Urinary bladder (tissue), 4 donors: ENCODE measurements at places on chromosomes 5 and 9. TPM values are rescaled to one million over a fixed set of nuclear protein-coding genes. Genes with fewer than 3 reads are reported as not detected.

DNA sequence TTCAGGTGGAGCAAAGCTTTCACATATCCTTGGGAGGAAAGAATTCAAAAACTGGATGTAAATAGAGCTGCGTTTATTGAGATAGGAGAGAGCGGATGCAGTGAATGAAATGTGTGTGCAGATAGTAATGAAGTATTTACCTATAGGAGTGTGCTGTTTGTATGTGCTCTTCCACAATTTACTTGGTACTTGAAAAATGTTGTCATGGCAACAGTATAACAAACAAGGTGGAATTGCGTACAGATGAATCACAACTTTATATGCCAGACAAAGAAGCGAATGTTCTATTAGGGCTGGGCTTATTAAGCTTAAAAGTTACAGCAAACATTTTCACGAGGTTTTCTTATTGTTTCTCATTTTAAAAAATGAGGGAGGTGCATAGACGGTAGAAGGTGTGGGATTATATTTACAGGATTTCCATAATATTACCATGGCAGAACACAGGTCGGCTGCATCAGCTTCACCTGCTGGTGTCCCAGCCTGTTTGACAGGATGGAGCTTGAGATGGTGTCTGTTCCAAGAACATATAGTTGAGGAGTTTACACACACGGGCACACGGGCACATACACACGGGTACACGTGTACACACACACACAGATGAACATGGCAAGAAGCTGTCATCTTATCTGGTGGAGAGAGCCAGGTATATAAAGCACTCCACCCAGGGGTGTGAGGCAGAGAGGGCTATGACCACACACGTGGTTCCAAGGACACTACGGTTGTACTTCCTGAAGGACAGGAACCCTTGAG lies 155.7 kb downstream of the RMI1 start:
- DNase-seq: peak; percentile 37

- DNase-seq: no peak
Measured at GRCh38 chr5:118580949-118581348, 407.4 kb downstream of the DTWD2 start.

- DNase-seq: no peak
Measured at GRCh38 chr9:89878687-89879086, 273.9 kb downstream of the GADD45G start.

IL7R gene
- 6.7 TPM for polyA plus RNA-seq

- DNase-seq: no peak
Measured at GRCh38 chr9:76269789-76270188, 124.4 kb downstream of the RFK start.

DNA sequence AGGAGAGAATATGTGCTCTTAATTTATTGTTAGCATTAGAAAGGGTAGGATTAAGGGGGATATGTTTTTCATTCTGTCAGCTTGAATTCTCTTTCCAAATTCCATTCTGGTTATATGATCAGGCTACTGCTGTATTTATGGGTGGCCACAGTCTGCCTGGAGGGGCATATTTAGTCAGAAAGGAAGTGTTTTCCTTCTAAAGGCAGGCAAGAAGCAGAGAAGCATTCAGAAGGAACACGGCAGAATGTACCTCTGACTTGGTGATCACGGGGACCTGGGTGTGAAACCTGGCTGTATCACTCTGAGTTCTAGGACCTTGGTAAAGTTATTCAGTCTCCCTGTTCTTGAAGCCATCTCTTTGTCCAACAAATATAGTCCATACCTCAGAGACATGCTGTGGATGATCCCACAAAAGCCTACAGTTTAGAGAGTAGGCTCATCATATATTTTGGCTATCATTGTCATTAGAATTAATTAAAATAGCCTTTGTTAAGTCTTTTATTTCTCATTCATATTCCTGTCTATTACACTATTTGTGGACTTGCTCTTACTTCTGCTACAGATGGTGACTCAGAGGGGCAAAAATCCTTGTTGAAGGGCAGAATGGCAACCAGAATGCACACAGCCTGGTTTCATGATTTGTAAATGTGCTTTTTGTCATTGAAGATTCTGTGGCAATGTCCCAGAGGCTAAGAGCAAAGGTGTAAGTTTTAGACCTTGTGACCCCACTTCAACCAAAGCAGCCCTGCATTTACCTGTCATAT lies 2.7 kb downstream of the TNC start:
- DNase-seq: no peak

COL15A1 gene
- polyA plus RNA-seq: 42.0 TPM

DNA sequence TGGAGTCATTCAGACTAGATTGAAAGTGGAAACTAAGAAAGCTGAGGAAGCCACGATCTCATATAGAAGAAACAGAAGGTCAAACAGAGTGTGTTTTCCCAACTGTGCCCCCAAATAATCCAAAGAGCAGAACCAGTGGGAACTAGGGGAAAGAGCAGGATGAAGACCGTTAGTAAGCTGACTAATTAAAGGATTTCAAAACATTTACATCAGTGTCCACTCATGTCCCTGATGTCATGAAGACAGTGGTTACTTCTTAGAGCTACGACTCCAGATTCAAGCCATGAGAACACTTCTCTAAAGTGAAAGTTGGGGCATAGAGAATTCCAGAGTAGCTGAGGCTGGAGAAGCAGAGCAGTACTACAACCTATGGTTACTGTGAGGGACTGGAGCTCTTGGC lies 119.6 kb upstream of the SLC12A2 start:
- DNase-seq: no peak

PAIP2 gene
- 110 TPM for polyA plus RNA-seq

FST gene
- 8.2 TPM for polyA plus RNA-seq

ASPN gene
- 7.6 TPM for polyA plus RNA-seq

ZNF367 gene
- polyA plus RNA-seq: 1.7 TPM

- no peak for DNase-seq
Measured at GRCh38 chr5:10645146-10645545, 81.3 kb downstream of the ANKRD33B start.

DNA sequence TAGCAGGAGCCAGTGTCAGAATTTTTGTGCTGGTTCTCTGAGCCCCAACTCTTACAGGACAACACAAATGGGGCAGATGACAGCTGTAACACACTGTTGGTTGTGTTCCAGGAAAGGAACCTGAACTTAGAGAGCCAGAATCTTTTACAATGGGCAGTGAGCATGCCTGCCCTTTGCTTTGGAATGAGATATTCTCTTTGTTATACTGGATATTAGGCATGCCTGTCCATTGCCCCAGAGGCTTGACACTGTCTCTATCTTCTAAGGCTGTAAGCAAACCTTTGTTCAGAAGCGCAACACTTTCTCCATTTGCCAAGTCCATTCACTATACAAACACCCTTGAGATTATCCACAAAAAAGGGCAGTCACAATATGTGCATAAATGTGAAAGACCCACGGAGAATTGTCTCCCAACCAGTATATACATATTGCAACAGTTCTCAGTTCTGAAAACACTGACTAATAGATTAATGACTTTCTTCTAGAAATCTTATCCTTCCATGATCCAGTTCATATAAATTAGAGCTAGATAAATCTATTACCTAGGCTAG lies 26.3 kb upstream of the CEP120 start:
- DNase-seq: no peak

DNA sequence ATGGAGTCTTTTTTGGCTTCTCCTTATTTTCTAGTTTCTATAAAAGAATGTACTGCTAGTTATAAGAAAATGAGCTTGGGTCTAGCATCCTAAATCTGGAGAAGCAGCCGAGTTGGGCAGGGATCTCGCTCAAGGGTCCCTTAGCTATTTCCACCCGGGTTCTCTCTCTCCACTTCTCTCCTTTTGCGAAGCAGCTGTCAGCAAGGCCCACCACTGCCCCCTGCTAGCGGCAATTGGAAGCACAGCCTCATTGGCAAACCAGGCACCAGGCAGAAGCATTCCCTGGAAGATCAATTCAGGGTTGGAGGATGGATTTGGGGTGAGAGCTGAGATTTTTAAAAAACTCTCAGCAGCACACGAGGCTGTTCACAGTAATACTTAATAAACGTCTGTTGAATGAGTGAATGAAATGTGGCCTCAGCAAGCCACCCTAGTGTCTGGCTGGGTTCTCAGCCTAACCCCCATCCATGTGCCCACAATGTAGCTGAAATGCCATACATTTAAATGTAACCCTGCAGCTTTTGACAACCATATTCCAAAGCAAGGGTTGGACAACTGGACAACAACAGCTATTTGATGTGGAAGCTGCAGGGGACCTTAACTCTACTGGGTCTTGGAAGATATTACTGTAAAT lies 34.6 kb upstream of the TNIP1 start:
- no peak for DNase-seq

SLC36A2 gene
- 0.03 TPM for polyA plus RNA-seq

GRCh38 chr9:95991326-95991725 lies 115.8 kb downstream of the ERCC6L2 start:
- no peak for DNase-seq

- DNase-seq: no peak
Measured at GRCh38 chr5:75053304-75054133, 1.2 kb upstream of the GCNT4 start.

DNA sequence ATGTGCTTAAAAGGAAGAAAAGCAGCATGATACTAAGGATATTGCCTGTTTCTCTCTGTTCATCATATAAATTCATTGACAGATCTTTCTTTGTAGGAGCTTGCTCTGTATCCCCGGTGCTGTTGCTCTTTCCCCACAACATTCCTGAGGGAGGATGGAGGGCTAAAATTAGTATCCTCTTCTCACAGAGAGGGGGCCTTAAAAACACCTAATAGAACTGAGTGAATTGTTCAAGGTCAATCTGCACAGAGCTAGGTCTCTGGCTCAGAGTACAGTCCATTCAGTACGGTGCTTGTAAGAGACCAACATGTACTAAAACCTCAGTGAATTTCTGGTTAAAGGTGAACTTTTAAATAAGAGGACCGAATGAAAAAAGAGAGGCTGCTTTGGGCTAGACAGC lies 88.7 kb downstream of the PALM2AKAP2 start:
- no peak for DNase-seq

C9 gene
- polyA plus RNA-seq: 0.47 TPM

GRCh38 chr5:150148117-150148927 lies 7.3 kb downstream of the PDGFRB start:
- no peak for DNase-seq

SPATA31C1 gene
- polyA plus RNA-seq: not detected

ZNF883 gene
- polyA plus RNA-seq: 1.4 TPM

- no peak for DNase-seq
Measured at GRCh38 chr5:135307143-135307903, 91.7 kb downstream of the MACROH2A1 start.

GRCh38 chr9:8872802-8873201 lies 1073.2 kb upstream of the DMAC1 start:
- DNase-seq: no peak

DNA sequence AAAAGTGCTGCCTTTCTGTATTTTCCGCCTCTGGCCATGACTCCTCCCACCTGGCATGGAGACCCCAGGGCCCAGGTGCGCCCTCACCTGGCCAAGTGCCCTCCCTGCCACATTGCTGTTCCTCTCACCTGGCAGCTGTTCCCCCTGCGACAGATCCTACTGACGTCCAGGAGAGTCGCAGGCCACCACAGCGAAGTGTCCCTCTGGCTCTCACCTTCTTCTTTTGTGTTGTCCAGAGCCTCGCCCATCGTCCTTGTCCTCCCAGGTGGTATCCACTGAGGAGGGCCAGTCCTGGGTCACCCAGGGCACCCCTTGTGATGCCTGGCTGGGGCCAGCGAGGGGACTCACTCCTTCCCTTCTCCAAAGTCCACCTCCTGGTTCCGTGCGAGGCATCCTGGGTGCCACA lies 2.6 kb downstream of the NKD2 start:
- DNase-seq: no peak

- DNase-seq: no peak
Measured at GRCh38 chr9:138122201-138122600, 244.6 kb downstream of the CACNA1B start.

TBCA gene
- 188 TPM for polyA plus RNA-seq

PCDHGB4 gene
- polyA plus RNA-seq: 2.4 TPM

PGGT1B gene
- 7.0 TPM for polyA plus RNA-seq

RFX3 gene
- 1.6 TPM for polyA plus RNA-seq

MYOT gene
- 7.7 TPM for polyA plus RNA-seq

DNA sequence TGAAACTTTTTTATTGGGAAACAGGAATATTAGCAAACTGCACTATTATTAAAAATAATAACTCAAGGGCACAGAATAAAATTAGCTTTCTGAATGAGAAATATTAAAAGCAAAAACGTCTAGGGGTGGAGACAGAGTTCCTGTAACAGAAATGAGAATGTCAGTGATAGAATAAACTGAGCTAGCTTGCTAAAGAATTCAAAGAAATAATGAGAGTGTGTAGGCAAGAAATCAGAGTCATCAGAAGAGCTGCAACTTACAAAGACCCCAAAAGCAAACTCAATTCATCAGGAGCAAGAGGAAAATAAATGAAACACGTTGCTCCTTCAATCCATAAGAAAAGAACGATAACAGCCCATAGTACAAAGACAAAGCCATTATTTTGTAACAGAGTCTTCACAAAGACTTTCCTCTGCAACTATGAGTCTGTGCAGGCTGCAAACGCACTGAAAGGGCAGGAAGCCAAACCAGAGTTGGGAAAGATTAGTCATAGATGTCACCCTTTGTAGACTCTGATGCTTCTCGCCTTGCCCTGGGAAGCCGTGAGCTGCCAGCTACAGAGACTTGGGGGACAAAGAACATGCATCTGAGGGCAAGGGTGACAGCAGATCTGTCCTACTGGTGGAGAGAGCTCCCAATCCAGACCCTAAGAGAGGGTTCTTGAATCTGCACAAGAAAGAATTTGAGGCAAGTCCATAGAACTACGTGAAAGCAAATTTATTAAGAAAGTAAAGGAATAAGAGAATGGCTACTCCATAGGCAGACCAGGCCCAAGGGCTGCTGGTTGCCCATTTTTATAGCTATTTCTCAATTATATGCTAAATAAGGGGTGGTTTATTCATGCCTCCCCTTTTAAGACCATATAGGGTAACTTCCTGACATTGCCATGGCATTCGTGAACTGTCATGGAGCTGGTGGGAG lies 40.8 kb downstream of the SHC3 start:
- no peak for DNase-seq

GRCh38 chr9:88988796-88989641 lies 2.2 kb upstream of the S1PR3 start:
- no peak for DNase-seq

GRCh38 chr5:142545650-142546322 lies 140.1 kb downstream of the FGF1 start:
- no peak for DNase-seq

FAM78A gene
- polyA plus RNA-seq: 1.9 TPM

OSMR gene
- polyA plus RNA-seq: 62.4 TPM

- no peak for DNase-seq
Measured at GRCh38 chr5:160792732-160793529, 59.1 kb downstream of the ATP10B start.

NDST1 gene
- polyA plus RNA-seq: 37.5 TPM

- DNase-seq: no peak
Measured at GRCh38 chr5:84709075-84709474, 324.4 kb upstream of the EDIL3 start.

DNA sequence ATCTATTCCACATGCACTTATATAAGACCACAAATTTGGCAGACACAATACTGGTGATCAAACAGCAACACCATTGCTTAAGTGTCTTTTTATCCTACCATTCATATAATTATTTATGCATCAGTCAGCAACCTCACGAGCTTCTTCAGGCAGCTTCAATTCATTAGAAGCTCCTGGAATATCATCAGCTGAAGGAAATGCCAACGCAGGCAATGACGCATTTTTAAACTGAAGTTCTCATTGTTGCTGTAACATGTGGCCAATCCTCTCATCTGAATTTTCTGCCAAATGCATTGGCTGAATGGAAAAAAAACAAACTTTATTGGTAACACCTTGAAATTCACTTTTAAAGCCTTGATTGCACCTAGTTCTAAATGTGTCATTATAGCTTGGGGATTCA lies 376.4 kb upstream of the RGMB start:
- no peak for DNase-seq

NEURL1B gene
- 51.9 TPM for polyA plus RNA-seq

GRCh38 chr9:131048332-131048731 lies 39.4 kb downstream of the LAMC3 start:
- no peak for DNase-seq
